Skin of body (tissue), 3 donors: ENCODE measurements at places on chromosomes 16 and 17.

DNA sequence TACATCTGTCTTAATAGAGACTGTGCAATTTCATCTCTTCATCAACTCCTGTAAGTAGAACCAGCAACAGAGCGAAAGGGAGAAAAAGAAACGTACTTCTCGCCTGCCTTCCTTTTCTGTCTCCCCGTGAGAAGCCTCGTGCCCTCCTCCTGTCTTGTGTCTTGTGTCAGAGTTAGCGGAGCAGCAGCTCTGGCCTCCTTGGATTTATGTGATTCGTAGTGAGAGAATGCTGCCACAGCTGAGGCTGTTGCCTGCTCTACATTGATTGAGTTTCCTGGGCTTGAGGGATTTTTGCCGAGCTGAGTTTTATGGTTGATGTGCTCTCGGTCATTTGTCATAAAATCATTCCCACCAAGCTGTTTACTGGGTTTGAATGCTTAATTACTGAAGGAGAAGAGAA is 579.1 kb upstream of the RBFOX1 start:
- DNase-seq = no peak

GRCh38 chr16:75109732-75110243 is 6.8 kb downstream of the LDHD start:
- DNase-seq = no peak

DNA sequence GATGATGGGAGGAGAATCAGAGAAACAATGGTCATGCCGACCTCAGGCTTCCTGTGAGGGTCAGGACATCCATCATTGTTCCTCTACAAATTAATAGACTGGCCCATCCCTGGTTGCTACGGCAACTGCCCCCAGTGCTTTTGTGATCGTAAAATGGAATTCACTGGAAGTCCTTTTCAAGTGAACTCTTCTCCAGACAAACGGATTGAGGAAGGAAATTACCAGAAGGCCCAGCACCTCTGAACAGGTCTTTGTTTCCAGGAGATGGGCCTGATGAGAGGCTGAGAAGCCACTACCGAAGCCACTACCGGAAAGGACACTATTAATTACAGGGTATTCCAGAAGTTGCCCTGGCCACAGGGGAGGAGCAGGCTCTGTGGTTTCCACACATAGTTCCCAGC is 126.0 kb downstream of the MGAT5B start:
- no peak for DNase-seq

DNA sequence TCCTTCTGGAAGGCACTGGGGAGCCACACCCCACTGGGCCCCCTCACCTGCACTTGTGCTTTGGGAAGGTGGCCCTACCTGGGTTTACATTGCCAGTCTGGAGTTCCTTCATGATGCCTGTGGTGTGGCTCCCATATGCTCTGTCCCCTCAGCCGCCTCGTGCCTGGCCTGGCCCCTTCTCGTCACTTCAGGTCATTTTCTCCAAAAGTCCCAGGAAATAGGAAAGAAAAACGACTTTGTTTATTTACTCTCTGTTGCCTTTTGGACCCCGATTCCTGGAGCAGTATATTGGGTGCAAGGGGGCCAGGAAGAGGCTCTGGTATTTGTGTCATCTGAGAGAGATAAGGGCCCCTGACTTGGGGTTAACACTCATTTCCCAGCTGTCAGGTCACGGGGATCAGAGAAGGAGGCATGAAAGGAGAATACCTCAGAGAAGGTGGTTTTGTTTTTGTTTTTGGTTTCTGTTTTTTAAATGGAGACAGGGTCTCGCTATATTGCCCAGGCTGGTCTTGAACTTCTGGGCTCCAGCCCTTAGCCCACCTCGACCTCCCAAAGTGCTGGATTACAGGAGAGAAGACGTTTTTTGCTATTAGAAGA is 4.7 kb downstream of the SOCS3 start:
- DNase-seq = no peak

DNA sequence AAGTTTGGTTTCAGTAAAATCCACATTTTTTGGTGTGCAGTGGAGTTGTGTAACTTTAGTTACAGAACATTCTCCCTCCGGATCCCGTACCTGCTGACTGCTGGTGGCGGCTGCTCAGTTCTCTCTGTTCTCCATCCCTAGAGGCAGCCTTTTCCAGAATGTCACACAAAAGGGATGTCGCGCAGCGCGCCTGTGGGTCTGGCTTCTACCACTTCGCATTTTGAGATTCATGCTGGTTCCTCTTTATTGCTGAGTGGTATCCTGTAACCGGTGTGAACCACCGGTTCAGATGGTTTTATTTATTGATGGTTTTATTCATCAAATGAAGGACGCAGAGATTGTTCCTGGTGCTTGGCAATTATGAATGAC is 981 bp upstream of the CEP131 start:
- no peak for DNase-seq

- no peak for DNase-seq
Observed at GRCh38 chr16:12547608-12547922, 256.1 kb downstream of the CPPED1 start.

DNA sequence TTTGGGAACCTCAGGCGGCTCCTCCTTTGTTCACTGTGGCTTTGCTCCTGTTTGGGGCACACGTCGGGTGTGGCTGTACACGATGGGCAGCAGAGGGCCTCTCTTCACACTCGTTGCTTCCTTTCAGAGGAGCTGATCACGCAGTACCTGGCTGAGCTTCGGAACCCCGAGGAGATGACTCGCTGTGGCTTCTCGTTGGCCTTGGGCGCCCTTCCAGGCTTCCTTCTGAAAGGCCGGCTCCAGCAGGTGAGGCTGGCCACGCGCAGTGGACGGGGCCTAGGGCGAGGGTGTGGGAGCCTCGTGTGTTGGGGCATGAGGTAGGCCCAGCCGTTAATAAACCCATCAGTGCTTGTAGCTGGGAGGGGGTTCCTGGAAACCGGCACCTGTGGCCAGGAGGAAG is 85.0 kb upstream of the ZNF750 start:
- no peak for DNase-seq

- DNase-seq = no peak
Observed at GRCh38 chr16:967077-967541, 3.7 kb downstream of the LMF1 start.

GRCh38 chr16:21646091-21646490 is 6.3 kb downstream of the IGSF6 start:
- DNase-seq = no peak

DNA sequence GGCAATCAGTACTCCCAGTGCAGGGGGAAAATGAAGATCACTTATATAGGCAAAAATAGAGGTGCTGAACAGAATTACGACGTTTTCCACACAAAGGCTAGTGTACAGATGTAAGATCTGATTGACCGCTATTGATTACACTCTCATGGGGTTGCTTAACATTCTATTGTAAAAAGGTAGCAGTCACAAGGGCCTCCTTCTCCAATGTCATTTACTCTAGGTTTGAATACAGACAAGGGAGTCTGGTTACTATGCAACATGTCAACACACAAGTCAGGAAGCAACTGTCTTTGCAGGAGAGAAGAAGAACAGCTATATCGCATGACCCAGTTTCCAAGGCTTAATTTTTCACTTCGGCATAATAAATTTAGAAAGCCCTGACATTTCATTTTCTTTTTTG is 7.9 kb downstream of the KRT37 start:
- DNase-seq = no peak

GRCh38 chr17:42279776-42280630 is 3.8 kb upstream of the STAT5B start:
- DNase-seq = no peak

DNA sequence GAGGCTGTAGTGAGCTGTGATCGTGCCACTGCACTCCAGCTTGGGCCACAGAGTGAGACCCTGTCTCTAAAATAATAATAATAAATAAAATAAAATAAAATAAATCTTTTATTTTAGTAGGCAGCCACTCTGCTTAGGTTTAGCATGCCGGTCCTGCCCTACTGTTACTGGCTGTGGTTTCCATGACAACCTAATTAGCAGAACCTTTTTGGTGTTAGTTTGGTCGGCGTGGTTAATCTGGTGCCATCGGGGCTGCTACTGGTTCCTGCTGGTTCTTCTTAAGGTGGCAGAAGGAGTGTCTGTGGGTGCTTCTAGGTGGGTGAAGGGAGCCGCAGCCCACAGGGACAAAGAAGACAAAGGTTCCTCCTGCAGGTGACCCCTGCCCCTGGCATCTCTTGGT is 37.8 kb upstream of the CBX4 start:
- DNase-seq = no peak

- DNase-seq = no peak
Observed at GRCh38 chr16:80968386-80969113, 38.1 kb downstream of the CMC2 start.

DNA sequence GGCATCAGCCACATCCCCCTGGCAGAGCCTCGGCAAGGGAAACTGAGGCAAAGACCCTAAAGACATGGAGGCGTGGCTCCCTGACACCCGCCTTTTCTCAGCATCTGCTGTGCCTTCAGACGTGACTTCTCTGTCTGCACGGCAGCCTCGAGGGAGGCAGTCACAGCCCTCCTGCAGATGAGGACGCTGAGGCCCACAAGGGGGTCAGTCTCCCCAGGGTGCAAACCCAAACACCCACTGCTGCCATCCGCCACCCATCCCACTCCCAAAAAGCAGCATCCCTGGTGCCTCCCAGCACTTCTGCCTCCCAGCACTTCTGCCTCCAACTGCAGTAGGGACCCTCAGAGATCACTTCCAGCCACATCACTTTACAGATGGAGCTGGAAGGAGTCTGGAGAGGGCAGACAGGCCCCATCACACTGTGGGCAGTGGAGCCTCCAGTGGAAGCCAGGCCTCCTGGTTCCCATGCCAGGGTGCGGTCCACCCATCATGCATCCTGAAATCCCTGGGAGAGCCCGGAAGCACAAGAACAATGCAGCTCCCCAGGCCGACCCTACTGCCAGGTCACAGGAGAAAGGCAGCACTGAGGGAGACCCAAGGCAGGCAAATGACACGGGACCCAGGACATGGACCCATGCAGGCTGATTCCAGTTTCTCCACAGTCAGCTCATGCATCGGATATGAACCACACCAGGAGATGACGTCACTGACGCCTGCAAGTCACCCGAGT is 23.8 kb downstream of the KDM8 start:
- DNase-seq = no peak

DNA sequence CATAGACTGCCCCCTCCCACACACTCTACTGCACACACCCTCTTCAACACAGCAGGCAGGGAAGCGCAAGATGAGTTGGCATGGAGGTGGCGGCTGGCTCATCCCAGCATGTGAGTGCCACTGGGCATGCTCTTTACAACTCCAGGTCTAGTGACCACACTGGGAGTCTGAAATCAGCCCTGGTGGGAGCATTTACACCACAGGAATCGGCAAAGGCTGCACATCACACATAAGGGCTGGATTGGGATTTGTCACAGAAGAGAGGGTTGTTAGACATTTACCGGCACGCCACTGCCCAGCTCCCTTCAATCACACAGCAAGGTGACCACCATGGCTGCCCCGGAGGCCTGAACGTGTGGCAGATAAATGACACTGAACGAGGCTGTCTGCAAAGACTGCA is 49.4 kb downstream of the ENGASE start:
- DNase-seq = no peak

GRCh38 chr16:27223701-27224100 is 20.4 kb downstream of the KDM8 start:
- DNase-seq = no peak

GRCh38 chr17:65057531-65058090 is 1.1 kb upstream of the GNA13 start:
- peak; percentile 49 for DNase-seq

DNA sequence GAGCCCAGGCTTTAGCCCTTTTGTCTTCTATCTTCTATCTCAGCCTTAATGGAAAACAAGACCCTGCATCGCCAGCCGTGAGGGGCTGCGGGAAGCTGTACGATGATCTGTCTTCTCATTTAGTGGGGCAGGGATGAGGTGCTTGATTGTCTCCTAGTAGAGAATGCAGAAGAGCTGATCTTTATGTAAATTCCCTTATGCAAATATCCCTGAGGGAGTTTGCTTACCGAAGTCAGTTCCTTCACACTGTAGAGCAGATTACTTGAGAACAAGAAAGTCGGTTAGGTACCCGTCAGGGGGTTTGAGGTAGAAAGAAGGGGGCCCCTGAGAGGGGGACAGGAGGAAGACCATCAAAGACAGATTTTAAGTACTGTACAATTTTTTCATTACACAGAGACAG is 66.2 kb downstream of the IRF8 start:
- DNase-seq = no peak
